ENCODE measurements at places on chromosomes 16 and 17.

DNA sequence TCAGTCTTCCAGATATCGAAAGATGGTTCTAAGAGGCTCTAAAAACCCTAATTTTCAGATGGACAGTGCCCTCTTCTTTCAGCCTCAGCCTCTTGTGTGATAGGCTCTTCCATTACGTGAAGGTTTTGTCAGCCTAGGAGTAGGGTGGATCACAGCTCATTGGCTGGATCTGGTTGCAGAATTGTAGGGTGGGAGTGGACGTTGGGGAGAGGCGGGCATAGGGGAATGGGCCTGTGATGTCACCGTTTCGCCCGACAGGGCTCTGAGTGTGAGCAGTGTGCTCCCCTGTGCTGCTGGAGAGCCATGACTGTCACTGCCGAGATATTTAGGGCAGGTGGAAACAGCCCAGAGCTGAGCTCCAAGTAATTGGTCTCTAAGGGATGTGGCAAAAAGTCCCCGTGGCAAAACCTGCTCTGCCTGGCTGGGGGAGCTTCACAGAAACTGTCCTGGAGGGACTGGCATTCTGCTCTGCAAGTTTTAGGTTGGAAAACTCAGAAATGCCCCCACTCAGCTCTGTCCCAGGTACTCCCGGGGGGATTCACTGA, 6.2 kb upstream of the WFIKKN1 start:
- no peak for DNase-seq

DNA sequence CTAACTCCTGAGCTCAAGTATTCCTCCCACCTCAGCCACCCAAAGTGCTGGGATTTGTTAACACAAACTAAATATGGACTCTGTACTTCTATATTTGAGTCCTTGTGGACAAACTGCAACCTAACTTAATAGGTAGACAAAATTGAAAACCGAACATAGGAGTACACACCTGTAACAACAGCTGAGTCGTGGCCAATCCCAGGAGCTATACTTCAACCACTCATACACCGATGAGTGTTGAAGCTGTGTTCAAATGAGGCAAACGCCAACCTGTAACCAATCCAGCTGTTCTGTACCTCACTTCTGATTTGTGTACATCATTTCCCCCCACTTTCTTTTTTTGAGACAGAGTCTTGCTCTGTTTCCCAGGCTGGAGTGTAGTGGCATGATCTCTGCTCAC, 471.5 kb upstream of the C16orf82 start:
- DNase-seq, result no peak

- no peak for DNase-seq
Measured at GRCh38 chr16:50263940-50264929, 2.1 kb upstream of the ADCY7 start.

- DNase-seq, result no peak
Measured at GRCh38 chr16:29983420-29984136, 9.9 kb downstream of the TAOK2 start.

DNA sequence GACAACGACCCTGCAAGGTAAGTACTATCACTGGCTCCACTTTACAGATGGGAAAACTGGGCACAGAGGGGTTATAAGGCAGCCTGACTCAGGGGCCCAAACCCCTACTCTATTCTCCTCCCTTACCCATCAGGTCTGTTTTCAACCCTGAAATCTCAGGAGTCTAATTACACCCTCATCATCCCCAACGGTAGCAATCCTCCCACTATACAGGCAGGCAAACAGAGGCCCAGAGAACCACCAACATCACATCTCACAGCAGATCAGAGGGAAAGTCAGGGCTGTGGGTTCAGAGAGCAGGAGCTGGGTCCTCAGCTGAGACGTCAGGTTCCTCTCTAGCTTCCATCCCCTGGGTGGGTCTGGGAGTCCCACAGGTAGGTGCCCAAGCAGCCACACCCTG, 16.5 kb downstream of the JUP start:
- no peak for DNase-seq

DNA sequence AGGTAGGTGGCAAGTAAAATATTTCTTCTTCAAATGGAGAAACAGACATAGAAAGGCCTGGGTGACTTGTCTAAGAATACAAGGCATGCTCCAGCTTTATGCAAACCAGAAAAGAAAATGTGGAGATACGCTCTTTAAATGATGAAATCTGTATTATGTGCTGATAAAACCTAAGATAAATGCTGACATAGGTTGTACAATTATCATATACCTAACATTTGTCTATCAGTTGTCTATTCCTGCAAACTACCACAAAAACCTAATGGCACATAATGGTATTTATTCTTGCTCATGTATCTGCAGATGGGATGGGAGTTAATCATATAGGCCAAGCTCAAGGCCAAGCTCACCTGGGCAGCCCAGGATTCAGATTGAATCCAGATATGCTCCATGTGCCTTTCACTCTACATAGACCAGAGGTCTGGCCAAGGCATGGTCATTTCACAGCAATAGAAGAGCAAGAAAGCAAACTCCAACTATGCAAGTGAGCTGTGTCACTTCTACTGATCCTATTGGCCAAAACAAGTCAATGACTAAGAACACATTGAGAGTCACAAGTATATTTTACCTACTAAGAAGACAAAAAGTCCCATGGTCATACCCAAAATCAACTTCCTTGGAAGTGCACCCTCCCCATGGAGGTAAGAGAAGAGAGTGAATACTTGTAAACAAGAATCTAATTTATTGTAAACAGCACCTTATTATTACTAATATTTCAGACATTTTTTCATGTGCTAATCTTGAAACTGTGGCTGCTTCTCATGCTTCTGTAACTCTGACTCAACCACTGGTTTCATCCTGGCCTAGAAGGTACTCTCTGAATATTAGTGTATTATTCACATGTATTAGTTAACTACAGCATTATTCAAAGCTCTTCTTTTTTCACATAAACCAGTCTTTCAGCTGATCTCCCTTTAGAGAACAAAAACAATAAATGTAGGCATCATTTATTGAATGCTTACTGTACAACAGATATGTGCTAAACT, 270.7 kb upstream of the SOX9 start:
- DNase-seq, result no peak

DNA sequence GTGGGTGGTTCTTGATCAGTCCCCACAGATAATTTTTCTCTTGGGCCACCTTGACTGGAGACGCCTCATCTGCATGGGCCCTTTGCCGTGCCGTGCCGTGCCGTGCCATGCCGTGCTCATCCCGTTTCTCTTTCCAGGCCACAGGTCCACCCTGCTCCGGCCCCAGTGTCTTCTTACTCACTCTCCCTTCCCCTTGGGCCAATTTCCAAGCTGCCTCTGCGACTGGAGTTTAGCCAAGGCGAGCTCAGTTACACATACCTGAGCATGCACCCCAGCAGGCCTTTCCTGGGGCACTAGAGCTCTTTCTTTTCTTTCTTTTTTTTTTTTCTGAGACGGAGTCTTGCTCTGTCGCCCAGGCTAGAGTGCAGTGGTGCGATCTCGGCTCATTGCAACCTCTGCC, 40.5 kb upstream of the MGAT5B start:
- DNase-seq, result no peak
